ENCODE measurements at places on chromosomes 12 and 14. TPM values are rescaled to one million over a fixed set of nuclear protein-coding genes. Genes with fewer than 3 reads are reported as not detected.

DNA sequence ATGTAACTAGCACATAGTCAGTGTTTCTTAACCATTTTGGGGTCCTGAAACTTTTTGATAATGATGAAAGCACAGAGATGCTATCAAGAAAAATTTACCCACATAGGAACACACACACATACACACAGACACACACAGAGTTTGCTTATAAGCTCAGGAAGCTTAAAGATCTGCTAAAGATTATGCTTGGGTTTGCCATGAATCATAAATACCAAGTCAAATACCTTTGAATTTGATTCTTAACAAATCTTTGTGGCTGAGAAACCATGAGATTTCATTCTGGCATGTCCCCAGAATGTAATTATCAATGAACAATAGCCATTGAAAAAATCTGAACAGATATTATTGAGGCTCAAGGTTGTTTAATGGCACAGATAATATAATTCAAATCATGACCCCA, 89.2 kb downstream of the NTS start:
- no peak for DNase-seq

DNA sequence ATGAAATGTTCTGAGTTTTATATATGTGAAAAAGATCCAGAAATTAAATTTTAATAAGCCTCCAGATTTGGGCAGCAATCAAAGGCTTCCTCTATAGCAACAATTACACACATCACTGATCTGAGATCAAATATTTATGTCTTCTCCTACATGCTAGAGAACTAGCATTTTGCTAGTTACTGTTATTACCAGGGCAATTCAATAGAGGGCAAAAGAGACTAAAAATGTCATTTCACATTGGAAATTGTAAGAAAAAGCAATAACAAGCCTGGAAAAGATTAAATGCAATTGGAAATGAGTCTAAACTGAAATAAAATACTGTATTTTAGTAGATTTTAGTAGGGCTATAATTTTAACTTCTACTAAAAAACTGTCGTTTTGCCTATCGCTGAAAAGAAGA, 32.6 kb upstream of the ANO6 start:
- DNase-seq = no peak

Gene JAG2
- 25.1 TPM for total RNA-seq

Gene DIO3
- 6.4 TPM for total RNA-seq
